Non-pigmented ciliary epithelial cell (primary cell): ENCODE measurements at places on chromosomes 1 and 21.

DNA sequence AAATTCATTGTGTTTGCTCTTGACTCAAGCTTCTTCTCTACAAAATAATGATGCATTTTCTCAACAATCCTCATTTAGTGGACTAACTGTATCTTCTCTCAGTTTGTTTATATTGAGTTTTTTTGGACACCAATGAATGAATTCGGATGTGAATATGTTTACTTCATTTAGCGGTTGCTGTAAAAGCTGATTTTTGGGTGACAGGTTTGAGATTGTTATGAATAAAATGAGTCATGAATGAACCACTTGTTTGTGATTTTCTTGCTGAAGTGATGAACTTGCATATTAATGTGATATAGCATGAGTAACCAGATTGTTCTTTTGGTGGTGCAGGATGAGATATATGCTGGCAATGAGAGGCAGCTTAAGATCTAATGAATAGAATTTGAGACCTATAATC is 3.1 kb downstream of the DNM3 start:
- no peak for DNase-seq

- no peak for DNase-seq
Measured at GRCh38 chr1:35576061-35576765, 3.1 kb downstream of the TFAP2E start.

GRCh38 chr1:55468142-55468795 is 253.1 kb upstream of the USP24 start:
- DNase-seq = no peak

- no peak for DNase-seq
Measured at GRCh38 chr21:43731476-43731875, 12.5 kb downstream of the PDXK start.

DNA sequence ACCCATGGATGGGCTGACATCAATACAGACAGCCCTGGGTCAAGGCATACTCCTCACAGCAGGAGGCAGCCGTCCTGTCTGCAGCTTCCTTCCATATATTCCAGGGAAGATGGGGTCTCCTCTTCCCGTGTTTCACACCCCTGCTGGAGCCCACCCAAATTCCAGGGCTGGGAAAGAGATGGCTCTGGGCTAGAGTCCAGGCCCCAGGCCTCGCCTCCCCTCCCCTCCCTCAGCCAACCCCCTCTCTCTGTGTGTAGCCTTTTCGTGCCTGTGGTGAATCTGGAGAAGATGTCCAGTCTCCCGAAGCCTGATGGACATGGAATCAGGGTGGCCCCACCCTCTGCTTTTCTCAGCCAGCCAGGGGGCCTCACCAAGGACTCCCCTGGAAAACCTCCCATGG is 3.6 kb downstream of the ATXN7L2 start:
- no peak for DNase-seq

DNA sequence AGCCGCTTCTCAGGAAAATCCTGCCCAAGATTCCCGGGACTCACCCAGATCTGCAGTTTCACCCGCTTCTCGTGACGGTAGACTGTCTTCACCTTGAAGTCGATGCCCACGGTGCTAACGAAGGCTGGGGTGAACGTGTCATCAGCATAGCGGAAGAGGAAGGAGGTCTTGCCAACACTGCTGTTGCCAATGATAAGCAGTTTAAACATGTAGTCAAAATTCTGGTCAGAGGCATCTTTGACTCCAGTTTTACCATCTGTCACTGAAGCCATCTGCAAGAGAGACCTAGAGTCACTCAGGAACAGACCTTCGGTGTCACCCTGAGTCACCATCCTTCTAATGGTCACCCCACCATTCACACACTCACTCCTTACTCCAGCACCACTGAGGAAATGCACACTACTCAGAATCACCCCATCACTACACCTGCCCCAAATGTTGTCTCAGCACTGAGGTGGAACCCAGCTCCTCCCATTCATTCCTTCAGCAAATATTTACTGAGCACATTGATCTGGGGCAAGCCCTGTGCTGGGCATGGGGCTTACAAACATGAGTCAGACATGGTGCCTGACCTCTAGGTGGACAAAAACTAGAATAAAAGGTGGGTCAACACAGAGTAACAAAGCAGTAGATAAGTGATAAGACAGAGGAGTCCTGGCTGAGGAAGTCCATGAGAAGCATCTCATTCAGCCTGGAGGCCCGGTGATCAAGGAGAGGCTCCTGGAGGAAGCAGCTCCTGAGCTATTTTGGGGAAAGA is 13.5 kb downstream of the RAB3B start:
- DNase-seq = no peak

- DNase-seq = no peak
Measured at GRCh38 chr1:191618181-191618580, 540.1 kb upstream of the RGS18 start.

DNA sequence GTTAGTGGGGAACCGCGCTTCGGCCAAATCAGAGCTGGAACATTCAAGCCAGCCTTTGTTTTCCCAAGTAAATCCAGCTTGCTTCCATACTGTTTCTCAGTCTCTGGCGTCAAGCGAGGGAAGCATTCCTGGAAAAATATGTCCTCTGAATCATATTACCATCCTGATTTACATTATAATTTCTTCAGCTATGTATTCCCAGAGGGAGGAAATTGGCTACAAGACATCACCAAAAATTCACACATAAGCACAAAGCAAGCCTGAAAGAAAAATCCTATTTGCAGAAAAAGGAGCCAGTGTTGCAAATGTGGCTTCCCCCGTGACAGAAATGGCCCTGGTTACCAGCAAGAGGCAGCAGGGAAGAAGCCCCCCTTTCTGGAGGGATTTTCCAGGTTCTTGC is 233.3 kb downstream of the KCNJ6 start:
- no peak for DNase-seq

- DNase-seq = peak; percentile 28
Measured at GRCh38 chr21:41817228-41817627, 50.4 kb upstream of the RIPK4 start.

DNA sequence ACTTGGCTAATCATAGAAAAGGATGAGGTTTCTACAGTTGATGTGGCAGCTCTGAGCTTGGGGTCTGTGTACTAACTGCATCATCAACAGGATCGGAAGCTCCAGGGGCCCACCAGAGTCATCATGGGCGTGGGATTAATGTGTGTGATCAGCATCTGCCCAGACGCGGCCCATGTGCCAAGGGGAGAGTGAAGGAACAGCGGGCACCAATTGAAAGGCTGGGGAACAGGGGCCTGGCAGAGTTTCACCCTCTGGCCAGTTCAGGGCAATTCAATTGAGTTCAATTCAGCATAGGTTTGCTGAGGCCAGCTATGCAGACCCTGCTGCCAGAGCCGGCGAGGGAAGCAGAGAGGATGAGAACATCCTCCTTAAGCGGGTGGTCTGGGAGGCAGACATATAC is 260.0 kb upstream of the AJAP1 start:
- no peak for DNase-seq

GRCh38 chr21:44875316-44875700 is 1.8 kb upstream of the PTTG1IP start:
- no peak for DNase-seq

DNA sequence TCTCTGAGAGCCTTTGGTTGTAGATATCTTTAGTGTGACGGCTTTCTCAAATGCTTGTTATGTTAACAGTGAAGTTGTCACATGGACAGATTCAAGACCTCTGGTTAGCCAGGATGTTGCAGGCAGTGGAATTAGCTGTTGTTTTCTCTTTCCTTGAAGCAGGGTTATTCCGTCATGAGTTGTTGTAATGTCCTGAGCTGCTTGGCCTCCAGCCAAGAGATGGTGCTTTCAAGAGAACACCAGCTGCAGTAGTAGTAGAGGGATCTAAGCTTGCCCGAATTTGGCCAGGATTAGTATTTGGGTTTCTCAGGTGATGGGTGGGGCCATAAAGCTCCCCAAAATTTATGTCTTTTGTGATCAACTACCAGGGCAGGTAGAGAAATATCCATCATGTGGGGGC is 13.4 kb downstream of the KCNE1 start:
- DNase-seq = no peak

GRCh38 chr1:172442843-172443565 is 865 bp downstream of the PIGC start:
- DNase-seq = no peak

- no peak for DNase-seq
Measured at GRCh38 chr1:214579183-214579582, 23.8 kb upstream of the CENPF start.

- DNase-seq = no peak
Measured at GRCh38 chr1:168554603-168555483, 11.0 kb upstream of the XCL2 start.

- DNase-seq = peak; percentile 41
Measured at GRCh38 chr1:214362188-214362882, 81.4 kb downstream of the SMYD2 start.
